ENCODE measurements at places on chromosomes 5 and 9.

DNA sequence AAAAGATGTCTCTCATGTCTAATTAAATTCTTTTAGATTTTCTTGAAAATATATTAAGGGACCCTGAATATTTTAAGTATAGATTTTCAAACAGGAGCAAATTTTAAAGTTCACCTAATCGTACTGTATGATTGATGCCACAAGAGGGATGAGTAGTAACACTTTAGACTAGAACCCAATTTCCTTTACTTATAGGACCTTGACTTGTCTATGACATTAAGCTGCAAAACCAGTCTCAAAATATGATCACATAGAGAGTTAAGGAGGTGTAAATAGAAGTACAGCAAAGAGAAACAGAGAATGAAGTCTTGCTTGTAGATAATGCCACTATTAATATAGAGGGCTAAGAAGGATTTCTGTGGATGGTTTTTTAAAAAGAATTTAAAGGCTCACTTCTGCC lies 312.9 kb upstream of the PRR16 start:
- no peak for DNase-seq

GRCh38 chr5:107277485-107278125 lies 393.1 kb downstream of the EFNA5 start:
- DNase-seq, result no peak

- DNase-seq, result no peak
These were observed 24.2 kb downstream of the LSM11 start for GRCh38 chr5:157767689-157768088.

DNA sequence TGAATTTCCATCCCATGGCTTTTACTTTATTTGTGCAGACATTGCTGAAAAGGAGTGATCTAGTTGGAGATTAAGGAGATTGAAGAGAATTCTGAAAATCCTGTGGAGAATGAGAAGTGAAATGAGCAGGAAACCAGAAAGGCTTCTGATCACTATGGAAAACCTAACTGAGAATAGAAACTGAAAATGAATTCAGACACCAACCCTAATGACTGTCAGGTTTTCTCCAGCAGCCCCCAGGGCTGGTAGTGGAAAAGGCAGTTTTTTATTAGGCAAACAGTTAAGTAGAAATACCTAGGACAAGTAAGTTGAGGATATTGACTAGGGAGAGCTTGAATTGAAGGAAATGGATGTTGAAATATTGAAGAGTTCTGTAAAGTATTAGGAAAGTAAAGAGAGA lies 14.7 kb upstream of the ARRDC3 start:
- no peak for DNase-seq

DNA sequence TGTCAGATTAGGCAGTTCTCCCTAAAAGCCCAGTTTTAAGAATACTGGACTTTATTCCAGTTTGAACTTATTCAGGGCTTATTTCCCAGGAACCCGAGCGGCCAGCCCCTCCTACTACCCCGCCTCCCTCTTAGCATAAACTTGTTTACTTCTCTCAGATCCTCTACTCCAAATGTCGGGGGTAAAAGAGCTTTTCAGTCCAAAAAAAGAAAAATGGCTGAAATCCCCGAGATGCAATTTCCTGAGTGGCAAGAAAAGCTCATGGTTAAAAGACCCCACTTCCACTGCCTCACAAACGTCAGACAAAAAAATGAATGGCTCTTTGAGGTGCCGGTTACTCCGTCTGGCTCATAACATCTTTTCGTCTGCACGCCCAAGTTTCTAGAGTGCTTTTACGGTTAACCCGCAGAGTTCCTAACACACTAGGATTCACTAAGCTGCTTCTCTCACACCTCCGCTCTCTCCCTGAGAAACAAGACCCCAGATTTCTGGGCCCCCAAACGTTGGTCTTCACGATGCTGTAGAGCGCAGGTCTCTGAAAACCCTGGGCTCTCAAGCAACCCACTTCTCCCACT lies 402 bp downstream of the BRD8 start:
- DNase-seq, result peak; percentile 8

DNA sequence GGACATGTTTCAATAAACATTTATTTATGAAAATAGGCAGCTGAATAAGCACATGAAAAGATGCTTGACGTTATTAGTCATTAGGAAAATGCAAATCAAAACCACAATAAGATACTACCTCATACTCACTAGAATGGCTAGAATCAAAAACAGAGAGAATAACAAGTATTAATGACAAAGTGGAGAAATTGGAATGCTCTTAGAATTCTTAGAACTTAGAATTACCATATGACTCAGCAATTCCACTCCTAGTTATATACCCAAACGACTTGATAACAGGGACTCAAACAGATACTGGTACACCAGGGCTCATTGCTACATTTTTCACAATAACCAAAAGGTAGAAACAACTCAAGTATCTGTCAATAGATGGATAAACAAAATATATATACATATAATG lies 15.1 kb upstream of the TRIM36 start:
- DNase-seq, result peak; percentile 84

DNA sequence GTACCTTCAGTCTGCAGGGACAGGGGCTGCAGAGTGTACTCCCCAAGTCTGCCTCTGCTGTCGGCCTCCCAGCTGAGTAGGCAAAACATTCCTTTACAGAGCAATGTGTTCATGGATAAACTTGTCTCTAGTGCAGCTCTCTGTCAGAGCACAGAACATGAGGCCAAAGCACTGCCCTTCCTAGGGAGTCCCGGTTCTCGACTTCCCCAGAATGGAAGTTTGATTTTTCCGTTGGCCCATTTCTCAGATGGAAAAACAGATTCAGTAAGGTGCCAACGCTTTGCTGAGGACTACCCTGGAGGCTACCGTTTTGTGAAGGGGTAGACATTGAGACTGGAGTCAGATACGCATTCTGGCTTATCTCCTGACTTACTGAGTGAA lies 422 bp upstream of the TRIM32 start:
- no peak for DNase-seq

DNA sequence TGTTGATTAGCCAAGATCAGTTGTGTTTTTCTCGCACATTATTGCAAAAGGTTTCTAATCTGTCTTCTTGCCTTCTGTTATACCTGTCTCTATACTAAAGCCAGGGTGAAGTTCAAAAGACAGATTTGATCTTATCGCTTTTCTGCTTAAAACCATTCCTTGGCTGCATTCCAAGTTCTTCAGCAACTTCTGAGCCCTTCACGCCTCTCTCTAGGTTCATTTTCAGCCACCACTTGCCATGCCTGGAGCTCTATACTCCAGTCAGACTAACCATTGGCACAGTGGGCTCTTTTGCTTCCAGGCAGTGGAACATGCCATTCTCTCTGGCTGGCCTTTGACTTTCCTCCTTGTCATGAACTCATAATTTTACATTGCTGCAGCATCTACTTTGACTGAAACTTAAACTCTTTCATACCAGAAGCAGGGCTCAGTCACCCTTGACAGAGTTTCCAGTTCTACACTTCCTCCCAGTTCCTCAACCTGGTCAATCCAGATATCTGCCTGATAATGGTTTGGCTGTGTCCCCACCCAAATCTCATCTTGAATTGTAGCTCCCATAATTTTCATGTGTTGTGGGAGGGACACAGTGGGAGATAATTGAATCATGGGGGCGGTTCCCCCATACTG lies 114.4 kb downstream of the SLC12A2 start:
- DNase-seq, result no peak

GRCh38 chr5:137847687-137848086 lies 20.0 kb upstream of the MYOT start:
- DNase-seq, result no peak

- DNase-seq, result no peak
These were observed 22.1 kb downstream of the LRRC19 start for GRCh38 chr9:26983340-26983739.

GRCh38 chr5:107990881-107991810 lies 320.4 kb upstream of the EFNA5 start:
- no peak for DNase-seq

- no peak for DNase-seq
These were observed 27.0 kb downstream of the TLE4 start for GRCh38 chr9:79598562-79599345.

DNA sequence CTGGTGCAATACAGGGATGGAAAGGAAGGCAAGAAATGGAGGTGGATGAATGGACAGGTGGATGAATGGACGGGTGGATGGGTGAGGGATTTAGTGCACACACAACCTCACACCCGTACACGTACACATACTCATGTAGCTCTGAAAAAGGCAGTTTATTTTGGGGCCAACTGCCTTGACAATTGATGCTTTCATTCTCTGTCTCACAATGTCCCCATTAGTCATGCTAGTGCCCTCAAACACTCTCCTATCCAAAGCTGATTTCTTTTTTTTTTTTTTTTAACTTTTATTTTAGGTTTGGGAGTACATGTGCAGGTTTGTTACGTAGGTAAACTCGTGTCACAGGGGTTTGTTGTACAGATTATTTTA lies 495.0 kb downstream of the DMAC1 start:
- DNase-seq, result no peak

- no peak for DNase-seq
These were observed 1371.0 kb upstream of the DMAC1 start for GRCh38 chr9:9170439-9171134.

GRCh38 chr9:34379334-34380033 lies 2.8 kb upstream of the MYORG start:
- DNase-seq, result peak; percentile 74

GRCh38 chr5:11266331-11266730 lies 505.3 kb upstream of the DAP start:
- DNase-seq, result no peak

DNA sequence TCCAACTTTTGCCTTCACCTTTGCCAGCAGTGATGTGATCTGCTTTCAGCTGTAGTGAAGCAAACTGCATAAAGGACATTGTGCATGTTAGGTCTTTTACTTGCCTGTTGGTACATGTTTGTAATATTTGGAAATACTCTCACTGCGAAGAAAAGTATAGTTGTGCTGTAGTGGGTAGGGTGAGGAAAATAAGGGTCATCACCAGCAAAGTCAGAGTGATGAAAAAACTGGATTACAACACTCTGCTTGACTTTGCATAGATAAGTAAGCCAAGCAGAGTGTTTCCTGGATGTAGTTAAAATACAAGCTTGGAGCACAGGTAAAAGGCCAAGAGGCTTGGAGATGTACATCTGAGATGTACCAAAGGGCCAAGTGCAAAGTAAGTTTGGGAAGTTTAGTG lies 16.7 kb downstream of the TGFBR1 start:
- no peak for DNase-seq

DNA sequence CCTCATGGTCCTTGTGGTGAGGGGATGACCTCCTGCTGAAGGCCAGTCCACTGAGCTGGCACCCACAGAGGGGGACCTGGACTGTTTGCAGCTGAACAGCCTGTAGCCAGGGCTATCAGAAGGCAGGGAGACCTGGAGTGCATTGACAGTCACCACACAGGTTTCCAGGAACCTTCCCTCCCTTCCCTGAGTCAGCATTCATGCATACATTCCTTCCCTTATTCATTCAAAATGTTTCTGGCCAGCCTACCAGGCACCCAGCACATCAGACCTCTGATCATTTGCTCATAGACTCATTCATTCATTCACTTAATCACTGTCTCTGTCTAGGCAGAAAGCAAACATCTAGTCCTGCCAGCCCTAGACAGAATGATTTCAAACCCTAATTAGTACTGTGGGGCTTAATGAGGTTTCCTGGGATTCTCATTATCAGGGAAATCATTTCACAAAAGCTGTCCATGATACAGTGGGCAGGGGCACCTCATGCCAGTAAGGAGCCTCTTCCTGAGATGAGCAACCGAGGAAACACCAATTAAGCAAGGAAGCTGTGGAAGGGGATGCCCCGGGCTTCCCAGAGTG lies 110.1 kb upstream of the PPP1R26 start:
- DNase-seq, result no peak

DNA sequence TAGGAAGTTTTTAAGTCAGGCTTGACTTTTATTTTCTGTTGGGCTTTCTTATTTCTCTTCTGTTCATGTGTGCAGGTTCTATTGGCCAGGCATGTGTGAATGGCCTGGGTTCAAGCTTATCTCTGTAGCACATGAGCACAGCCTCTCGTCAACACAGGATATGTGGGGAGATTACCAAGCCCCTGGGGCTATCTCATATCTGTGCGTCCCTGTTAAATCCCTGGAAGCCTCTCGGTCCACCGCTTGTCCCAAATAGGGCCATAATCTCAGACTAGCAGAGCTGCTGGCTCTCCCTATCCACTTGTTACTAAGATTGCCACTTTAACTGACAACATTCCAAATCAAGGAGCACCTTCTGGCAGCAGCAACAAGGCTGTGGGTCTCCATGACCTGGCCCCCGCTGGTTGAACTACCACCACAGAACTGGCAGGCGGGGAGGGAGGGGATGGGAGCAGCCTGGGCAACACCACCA lies 28.4 kb upstream of the EBF1 start:
- no peak for DNase-seq

DNA sequence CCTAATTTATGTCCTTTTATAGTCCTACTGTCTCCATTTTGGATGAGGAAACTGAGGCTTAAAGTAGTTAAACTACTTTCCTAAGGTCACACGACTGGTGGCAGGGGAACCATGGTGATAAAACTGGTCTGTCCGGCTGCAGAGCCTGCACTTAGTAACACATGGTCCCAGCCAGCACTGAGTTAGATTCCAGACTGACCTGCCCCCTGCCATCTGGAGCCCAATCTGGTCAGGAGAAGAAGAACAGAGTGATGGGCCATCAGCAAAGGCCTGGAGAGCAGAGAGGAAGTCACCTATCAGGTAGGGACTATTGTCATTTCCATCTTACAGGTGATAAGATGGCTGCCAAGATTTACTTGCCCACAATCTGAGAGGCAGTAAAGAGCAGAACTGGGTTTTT lies 86.6 kb upstream of the SLC25A48 start:
- DNase-seq, result no peak

GRCh38 chr9:76023715-76024195 lies 133.3 kb downstream of the PCSK5 start:
- DNase-seq, result no peak

Data from NCI-H526 treated with DMSO at 0.1 percent for 48 hours (cell line).